Mucosa of gallbladder (tissue), 1 donor: ENCODE measurements at places on chromosomes 6 and 20.

DNA sequence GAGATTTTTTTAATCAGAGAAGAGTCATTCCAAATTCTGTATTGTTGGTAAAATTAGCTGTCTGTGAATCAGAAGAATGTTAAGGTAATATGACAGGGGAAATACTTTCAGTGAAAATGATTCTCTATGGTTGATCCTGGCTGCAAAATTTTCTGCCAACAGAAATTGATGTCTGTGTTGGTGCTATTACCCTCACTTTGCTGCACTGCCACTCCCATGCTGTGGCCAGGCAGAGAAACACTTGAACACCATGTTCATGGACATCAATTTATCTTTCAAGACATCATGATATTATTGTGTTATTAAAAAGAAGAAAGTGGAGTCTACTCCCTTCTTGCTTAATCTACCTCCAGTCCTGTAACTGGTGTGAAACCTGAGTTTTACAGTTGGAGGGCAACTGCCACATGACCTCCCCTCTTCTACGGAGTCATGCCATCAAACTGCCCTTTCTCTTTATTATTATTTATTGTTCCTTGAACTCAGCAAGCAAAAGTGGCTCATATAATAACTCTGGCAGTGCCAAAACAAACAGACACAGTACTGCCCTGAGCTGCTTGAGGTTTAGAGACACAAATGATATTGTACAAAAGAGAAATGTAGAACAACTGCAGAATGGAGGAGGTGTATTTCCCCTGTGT, 288.0 kb upstream of the JAG1 start:
- DNase-seq, result no peak

- no peak for DNase-seq
Observed at GRCh38 chr20:7174554-7174953, 407.1 kb downstream of the BMP2 start.

- no peak for DNase-seq
Observed at GRCh38 chr6:46927066-46927465, 5.3 kb upstream of the ADGRF5 start.

DNA sequence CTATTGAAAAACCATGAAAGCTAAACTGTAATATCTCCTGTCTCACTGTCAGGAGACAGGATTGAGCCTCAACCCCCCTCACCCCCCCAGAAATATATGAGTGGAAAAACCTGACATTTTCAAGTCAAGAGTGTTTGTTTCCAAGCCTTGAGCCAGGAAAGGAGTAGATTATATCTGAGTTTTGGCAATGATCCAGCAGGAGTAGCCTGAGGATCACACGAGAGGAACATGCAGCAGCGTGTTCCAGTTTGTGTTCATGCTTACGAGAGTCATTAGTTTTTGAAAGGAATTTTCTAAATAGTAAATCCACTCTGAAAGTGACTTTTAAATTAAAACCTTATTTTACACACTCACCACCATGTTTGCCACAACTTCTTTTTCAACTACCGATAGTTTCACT, 15.8 kb downstream of the IL22RA2 start:
- DNase-seq, result no peak

- DNase-seq, result no peak
Observed at GRCh38 chr6:137678451-137678850, 184.3 kb upstream of the OLIG3 start.

DNA sequence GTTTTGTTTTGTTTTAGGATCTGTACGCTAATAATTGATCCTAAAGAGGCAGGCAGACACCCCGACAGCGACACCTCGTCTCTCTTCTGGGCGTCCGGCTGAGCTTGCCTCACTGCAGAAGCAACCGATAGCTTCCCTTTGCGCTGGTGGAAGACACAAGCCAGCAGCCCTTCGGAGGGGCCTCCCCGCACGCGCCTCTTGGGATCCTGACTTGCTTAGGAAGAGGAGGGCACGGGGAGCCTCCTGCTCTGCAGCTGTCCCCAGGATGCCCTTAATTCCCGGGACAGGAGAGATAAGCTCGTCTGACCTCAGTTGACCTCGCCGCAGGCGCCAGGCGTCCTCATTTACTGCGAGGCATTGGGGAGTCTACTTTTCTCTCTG, 94.0 kb downstream of the CD83 start:
- DNase-seq, result peak; percentile 37

GRCh38 chr20:58349570-58349969, 39.5 kb upstream of the VAPB start:
- no peak for DNase-seq

DNA sequence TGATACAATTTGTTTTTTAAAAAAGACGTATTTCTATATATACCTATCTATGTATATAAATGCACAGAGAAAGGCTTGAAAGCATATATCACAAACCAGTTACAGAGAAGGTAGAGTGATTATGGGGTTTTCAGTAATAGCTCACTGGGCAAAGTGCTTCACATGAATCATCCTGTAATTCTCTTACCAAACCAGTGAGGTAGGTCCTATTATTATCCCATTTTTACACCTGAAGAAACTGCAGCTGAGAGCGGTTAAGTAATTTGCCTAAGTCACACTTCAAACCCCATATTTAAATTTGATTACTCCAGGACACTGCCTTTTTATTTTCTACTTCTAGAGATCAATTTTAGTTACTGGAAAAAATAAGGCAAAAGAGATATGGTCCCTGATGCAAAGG, 4.4 kb downstream of the GSS start:
- DNase-seq, result no peak

DNA sequence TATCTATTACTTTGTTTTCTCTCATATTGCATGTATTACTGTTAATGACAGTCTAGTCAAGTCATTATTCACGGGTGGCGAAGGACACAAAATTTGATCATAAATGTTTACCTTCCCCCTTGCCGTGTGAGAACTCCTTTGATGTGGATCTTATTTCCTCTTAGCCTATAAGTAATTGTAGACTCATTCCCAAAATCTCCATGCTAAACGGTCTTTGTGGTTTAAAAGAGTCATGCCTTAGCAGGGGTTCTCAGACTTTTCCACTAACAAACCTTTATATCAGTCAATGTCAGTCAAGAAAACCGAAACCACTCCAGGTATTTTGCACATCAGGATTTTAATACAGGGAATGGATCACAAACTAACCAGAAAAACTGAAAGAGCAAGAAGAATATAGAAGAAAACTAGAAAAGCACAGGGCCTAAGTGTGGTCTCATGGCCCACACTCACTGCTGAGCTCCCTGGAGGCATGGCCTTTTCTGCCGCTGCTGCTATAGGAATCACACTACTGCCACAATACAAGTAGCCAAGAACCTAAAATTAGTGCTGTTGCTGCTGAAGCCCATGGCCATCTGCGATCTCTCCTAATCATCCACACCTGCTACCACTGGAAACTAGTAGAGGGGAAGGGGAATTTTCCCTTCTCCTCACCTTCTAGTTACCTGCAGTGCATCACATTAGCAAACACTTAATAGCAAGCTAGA, 186.0 kb upstream of the POU3F2 start:
- no peak for DNase-seq

GRCh38 chr20:40860487-40860902, 168.1 kb upstream of the TOP1 start:
- DNase-seq, result no peak

GRCh38 chr20:8020314-8021079, 936 bp upstream of the TMX4 start:
- DNase-seq, result no peak

GRCh38 chr20:33680686-33681085, 5.5 kb downstream of the E2F1 start:
- no peak for DNase-seq

DNA sequence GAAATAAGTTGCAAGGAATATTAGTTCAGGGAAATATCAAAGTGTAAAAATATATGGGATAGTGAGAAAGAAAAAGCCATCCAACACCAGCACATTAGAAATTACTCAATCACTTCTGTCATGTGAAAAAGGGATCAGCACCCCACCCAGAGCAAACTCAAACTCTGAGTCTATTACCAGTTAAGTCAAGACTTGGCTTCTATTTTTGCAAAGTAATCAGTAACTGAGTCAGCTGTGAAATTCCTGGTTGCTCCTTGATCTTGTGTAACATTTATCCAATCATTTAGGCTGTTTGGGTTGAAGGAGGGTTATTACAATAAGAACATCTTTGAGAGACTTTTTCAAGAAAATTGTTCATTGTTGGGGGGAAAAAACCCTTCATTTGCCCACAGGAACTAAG, 51.2 kb downstream of the SLC22A23 start:
- DNase-seq, result peak; percentile 68

- DNase-seq, result no peak
Observed at GRCh38 chr6:72890671-72891070, 268.8 kb downstream of the KCNQ5 start.

DNA sequence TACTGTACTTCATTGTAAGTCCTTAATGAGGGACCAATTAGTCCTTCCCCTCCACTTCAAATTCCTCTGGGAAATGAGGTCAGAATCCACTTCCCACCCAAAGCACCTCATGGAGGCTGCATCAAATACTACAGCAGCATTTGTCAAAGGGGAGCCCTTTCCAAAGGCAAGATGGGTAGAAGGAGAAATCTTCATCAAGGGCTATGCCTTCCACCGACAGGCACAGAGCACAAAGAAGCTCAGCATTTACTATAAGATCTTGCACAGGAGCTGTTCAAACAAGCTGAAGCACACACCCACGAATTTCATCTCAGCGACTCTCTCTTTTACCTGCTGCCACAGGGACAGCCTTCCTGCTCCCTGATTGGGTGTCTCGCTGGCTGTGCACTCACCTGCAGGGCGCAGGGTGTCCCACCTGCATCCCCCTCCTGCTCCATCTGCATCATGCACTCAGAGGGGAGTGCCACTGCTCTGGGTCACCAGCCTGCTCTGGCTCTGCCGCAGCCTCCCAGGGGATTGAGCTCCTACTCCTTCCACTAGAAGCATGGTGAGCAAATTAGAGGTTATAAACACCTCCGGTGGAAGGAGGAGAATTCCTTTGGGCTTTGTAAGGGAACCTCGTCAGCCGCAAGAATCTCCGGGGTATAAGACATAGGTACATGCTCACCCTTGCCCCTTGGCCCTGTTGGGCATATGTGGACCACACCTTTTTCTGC, 164.5 kb downstream of the ATXN1 start:
- no peak for DNase-seq

- no peak for DNase-seq
Observed at GRCh38 chr6:36436466-36436865, 6.2 kb downstream of the PXT1 start.

DNA sequence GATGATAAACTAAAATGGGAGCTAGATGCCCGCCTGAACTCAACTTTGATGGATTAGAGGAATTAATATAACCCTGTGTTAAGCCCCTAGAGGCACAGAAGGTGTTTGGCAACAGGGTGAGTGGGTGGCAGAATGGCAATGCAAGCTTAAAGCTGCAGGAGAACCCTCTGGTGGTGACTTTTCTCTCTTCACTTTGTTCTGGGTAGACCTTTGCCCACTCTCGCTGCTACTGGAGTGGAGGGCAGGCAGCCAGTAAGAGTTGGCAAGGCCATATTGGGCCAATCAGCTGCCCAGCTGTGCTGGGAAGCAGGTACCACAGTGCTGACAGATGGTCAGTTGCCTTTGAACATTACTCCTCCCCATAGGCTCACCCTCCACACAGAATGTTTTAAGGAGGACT, 468.2 kb downstream of the MMUT start:
- DNase-seq, result no peak

- DNase-seq, result no peak
Observed at GRCh38 chr6:127366282-127367022, 23.0 kb upstream of the ECHDC1 start.

DNA sequence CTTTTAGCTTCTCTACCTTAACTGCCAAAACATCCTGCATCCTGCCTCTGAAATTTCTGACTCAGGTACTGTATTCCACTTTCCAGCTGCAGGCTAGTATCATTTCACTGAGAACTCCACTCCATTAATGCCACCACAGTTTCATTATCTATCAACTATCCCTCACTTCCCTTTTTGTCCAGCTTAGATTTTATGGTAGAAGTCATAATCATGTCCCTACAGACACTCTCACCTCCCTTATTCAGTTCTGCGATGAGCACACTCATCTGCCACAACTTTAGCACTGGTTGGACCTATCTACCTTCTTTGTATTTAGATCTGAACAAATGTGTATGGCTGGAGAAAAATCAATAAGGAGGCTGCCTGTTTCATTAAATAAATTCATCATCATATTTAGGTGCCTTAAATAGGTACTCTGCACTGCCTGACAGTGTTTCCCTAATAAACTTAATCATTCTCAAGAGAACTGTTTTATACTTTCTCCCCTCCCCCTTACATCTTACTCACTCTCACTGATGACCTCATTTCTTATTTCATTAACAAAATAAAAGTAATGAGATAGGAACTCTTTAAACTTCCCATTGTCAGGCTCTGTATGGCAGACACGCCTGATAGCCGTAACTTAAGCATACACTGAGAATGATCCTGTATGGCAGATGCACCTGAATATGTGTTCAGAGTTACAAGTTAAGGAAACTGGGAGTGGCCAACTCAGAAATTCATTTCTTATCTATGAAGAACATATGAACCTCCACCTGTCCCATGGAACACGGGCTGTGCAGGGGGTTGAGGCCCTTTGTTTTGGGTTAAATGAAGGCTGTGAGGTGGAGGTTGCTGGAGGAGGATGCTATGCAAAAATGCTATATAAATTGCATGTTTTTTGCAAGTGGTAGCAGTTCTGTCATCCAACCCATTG, 95.3 kb upstream of the MAN1A1 start:
- DNase-seq, result no peak

DNA sequence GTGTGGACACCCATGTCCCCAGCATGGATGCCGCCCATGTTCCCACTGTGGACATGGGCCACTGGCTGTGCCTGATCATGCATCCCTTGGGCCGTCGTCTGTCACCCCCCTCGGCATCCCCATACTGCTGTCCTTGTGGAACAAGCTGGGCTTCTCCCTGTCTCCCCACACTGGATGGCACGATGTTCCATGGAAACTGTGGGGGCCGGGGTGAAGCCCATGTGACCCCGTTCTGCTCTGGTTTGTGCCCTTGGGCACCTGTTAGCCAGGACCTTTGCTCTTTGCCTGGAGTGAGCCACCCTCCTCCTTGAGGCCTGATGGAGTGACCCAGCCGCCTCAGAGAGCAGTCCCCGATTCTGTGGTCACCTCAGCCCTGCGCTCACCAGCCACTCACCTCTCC, 7.6 kb upstream of the FRMD1 start:
- no peak for DNase-seq

DNA sequence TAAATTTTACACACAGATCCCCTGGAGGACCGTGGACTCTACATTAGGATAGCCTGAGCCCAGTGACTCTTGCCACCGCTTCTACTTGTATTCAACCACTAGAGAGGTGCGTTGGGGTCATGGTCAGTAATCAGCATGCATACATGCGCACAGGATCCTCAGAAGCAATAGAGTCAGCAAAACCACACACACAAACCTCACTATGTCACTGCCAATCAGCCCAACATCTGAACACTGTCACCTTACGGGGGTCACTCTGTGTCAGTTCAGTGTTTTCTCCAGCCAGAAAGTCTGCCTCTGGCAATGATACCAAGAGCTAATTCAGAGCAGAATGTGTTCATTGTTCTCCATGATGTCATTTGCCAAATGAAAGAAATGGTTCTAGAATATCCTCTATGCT, 225.3 kb downstream of the KHDC1L start:
- no peak for DNase-seq

- no peak for DNase-seq
Observed at GRCh38 chr6:155441112-155441465, 14.6 kb downstream of the NOX3 start.

GRCh38 chr6:154039231-154039842, at the start of gene OPRM1:
TSS of gene OPRM1 (plus strand) at chr6:154039240. CDS start at chr6:154039545, 305 bp downstream.
- DNase-seq, result peak; percentile 44
